Mesothelial cell of epicardium (in vitro differentiated cells): ENCODE measurements at places on chromosomes 13 and 19.

GRCh38 chr19:54444737-54445136 lies 4.3 kb upstream of the LENG8 start:
- no peak for DNase-seq

DNA sequence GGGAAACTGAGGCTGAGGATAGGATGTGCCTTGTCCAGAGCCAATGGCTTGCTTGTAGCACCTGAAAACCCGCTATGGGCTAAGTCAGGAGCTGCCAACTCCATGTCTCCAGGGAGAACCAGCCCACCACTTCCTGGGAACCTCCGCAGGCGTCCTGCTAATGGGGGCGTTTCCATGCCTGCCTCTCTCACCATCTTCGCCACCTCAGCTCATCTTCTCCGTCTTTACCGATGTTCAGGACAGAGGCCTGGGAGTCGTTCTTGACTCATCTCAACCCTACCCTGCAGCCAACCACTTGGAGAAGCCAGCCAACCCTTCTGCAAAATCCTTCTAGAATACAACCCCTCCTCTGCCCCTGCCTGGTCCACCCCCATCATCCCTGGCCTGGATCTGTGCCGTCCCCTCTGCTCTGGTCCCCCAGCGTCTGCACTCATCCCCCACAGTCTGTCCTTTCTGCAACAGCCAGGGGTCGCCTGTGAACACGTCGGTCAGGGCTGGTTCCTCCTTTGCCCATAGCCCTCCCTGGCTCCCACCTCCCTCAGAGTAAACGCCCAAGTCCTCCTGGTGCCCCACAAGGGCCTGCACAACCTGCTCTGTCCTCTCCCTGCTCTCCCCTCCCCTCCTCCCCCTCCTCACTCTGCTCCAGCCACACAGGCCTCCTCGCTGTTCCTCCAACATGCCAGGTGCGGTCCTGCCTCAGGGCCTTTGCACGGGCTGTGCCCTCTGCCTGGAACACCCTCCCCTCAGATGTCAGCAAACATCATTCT lies 31.0 kb downstream of the PTPRS start:
- DNase-seq, result no peak

GRCh38 chr19:32165750-32166149 lies 179.7 kb upstream of the ZNF507 start:
- no peak for DNase-seq

DNA sequence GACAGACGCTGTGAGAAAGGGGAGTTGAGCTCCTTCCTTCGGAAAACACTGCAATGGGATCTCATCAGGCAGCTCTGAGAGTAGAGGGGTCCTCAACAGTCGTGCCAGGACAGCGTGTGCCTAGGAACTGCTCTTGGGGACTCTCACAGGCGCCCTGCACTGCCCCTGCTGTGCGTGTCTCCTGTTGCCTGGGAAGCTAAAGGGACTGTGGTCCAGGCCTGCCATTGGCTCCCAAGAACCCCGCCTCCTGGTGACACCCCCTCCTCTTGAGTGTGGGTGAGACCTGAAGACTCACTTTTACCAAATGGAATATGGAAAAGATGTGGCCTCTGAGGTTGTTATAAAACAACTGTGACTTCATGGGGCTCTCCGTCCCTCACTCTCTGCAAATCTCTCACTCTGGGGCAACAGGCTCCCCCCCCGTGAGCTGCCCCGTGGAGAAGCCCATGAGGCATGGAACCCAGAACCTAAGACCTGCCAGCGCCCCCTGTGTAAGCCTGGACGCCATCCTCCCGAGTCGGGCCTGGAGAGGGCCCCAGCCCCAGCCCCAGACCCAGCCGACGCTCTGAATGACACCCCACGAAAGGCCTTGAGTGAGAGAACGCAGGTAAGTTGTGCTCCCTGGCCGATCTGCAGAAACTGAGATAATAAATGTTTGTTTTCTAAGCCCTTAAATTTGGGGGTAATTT lies 302.7 kb downstream of the FGF9 start:
- DNase-seq, result no peak
